ENCODE measurements at places on chromosomes 5 and 9. TPM values are rescaled to one million over a fixed set of nuclear protein-coding genes. Genes with fewer than 3 reads are reported as not detected.

The CTSV gene
- 0.08 TPM for total RNA-seq

The PLPP7 gene
- total RNA-seq = not detected

The CATSPER3 gene
- 0.17 TPM for total RNA-seq

The TAF11L5 gene
- not detected for total RNA-seq

The CARTPT gene
- not detected for total RNA-seq

The RORB gene
- total RNA-seq = 0.02 TPM

The IL3 gene
- total RNA-seq = 68.0 TPM

The PPP1R2B gene
- total RNA-seq = not detected

The KCNV2 gene
- not detected for total RNA-seq

The IL31RA gene
- not detected for total RNA-seq

The RNF183 gene
- not detected for total RNA-seq

Measured in activated CD8-positive, alpha-beta memory T cell treated with anti-CD3 and anti-CD28 coated beads for 36 hours (primary cell).